ENCODE measurements at places on chromosomes 7 and 10. TPM values are rescaled to one million over a fixed set of nuclear protein-coding genes. Genes with fewer than 3 reads are reported as not detected.

DNA sequence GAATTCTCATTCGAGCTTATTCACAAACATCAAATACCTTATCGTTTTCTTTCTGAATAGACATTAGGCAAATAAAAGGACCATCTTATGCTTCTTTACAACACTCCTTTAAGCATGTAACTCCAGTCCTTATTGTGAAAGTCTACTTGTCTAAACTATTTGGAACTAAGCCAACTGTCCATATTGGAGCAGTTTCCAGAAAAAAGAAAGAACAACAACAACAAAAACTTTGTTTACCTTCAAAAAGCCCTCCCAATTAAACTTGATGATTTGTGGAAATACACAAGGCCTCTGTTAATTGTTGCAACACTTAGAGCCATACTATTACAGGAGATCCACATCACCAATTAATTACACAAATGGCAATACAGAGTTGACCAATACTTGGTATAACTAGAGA, 163.6 kb downstream of the GALNT11 start:
- H3K27ac ChIP-seq = no peak overlapping the region
- no peaks in the 10 kb centered on the region for H3K27me3 ChIP-seq
- no peak for DNase-seq
- no peaks in the 10 kb centered on the region for H3K4me1 ChIP-seq
- H3K4me3 ChIP-seq = no peak overlapping the region

GRCh38 chr7:191981-192649, at the start of gene FAM20C:
TSS of gene FAM20C (plus strand) at chr7:192571. CDS start at chr7:193200, 629 bp downstream.
- peaks cover 10% of the 10 kb centered on the region for H3K36me3 ChIP-seq
- peak within 1 kb of the TSS; percentile 82 for H3K4me3 ChIP-seq
- peaks cover 3% of the 10 kb centered on the region for H3K27me3 ChIP-seq
- no peak within 1 kb of the TSS for H3K27ac ChIP-seq

DNA sequence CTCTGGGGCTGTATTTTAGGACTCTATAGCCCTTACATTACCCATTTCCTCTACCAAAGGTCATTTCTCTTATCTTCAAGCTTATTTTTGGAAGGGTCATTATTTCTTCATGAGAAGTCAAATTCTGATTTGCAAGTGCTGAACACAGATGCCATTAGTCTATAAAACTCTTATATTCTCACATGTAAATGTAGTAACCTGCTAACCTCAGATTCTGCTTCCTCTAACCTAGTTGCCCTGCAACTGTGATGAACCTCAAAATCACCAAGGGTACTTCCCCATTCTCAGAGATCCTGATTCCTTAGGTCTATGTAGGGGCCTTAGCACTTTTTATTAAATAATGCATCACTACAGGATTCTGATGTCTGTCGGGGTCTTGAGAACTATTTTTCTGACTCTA, 6.3 kb downstream of the FAS start:
- DNase-seq = no peak
- no peak overlapping the region for H3K27ac ChIP-seq
- no peaks in the 10 kb centered on the region for H3K36me3 ChIP-seq
- H3K27me3 ChIP-seq = no peaks in the 10 kb centered on the region
- H3K4me3 ChIP-seq = no peak overlapping the region
- H3K4me1 ChIP-seq = no peaks in the 10 kb centered on the region

DNA sequence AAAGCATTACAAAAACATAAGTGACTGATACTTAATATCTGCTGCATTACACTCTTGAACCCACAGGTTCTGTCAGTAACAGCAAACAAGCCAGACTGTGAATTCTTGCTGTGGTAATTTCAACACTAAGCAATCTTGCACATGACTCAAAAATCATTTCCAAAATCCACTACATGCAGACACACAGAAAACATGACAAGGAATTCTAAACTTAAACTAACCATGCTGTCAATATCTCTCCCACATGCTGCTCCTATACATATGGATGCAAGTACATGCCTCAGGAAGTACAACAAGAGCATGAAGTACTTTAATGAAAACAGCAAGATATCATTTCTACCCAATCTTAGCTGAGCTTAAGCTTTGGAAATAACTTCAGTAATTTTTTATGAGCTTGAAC, 890.2 kb upstream of the KCND2 start:
- no peaks in the 10 kb centered on the region for H3K36me3 ChIP-seq
- no peaks in the 10 kb centered on the region for H3K4me1 ChIP-seq
- no peak for DNase-seq
- no peak overlapping the region for H3K27ac ChIP-seq

DNA sequence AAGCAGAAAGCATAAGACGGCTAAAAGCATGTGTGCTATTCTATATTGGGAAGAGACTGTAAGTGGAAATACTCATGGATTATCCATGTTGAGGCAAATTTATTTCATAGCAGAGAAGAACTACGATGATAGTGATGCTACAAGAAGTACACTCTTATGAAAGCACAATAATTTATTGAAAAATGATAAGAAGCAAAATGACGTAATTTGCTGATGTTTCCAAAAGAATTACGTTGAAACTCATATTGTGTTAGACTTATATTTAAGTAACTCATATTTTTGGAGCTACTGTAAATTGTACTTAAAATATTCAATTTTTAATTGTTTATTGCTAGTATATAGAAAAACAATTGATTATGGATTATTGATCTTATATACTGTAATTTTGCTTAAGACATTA, 1622.5 kb downstream of the REEP3 start:
- no peaks in the 10 kb centered on the region for H3K36me3 ChIP-seq
- H3K27me3 ChIP-seq = no peaks in the 10 kb centered on the region
- no peak for DNase-seq
- H3K27ac ChIP-seq = no peak overlapping the region
- H3K4me1 ChIP-seq = no peaks in the 10 kb centered on the region

The TEX36 gene
- not detected for total RNA-seq

All from H1 (cell line).